Motor neuron (in vitro differentiated cells): ENCODE measurements at places on chromosomes 16 and 17. TPM values are rescaled to one million over a fixed set of nuclear protein-coding genes. Genes with fewer than 3 reads are reported as not detected.

CTCF gene
- 18.7 and 19.6 TPM in 2 replicates for total RNA-seq

HID1 gene
- total RNA-seq: 13.6 and 14.5 TPM in 2 replicates

- no peak for ATAC-seq
Measured at GRCh38 chr16:48081656-48082055, 74.1 kb downstream of the ABCC12 start.

GUCY2D gene
- 1.00 and 1.5 TPM in 2 replicates for total RNA-seq

DNA sequence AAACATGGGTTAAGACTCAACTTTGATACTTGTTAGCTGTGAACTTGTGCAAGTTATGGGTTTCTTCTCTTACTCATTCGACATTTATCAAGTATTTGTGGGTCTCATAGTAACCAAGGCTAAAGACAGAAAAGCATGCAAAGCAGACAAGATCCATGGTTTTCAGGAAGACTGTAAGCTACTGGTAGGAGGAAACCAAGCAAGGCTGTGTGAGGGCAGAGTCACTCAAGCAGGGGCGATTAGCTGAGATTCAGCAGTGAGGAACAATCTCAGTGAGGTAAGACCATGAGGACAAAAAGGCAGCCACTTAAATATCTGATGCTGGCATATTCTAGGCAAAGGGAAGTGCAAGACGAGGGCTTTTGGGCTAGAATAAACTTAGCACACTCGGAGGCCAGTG, 29.5 kb downstream of the MBTD1 start:
- ATAC-seq: no peak
